ENCODE measurements at places on chromosomes 13 and 19.

- no peak for DNase-seq
These were observed 34.8 kb upstream of the TMEM255B start for GRCh38 chr13:113724016-113724758.

DNA sequence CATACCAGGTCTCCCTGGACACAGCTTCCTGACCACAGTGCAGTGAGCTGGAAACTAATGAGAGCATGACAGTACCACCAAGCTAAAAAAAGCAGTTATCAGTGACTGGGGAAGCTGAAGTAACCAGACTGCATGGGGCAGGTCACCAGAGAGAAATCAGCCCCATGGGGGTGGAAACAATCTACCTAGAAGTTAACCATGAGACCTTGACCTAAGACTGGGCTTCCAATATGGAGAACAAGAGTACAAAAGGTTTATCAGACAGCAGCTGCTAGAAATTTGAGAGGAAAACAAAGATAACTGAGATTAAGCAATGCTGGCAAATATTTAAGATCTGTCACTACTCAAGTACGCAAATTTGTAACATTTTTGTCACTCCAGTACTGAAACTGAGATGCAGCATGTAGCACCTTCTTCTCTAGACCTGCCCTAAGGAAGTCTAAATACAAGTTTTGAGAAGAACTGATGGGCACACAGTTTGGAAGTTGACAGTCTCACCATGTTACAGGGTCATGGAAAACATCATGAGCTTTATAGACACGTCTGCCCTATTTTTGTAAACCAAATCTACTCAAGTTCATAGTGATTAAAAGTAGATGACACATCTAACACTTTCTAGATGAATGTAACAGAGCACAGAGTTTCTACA, 2641.8 kb upstream of the PCDH20 start:
- DNase-seq: no peak

- DNase-seq: no peak
These were observed 583 bp downstream of the AKAP8L start for GRCh38 chr19:15418231-15418578.

- no peak for DNase-seq
These were observed 28.5 kb downstream of the GPC5 start for GRCh38 chr13:91426913-91427312.
